ENCODE measurements at places on chromosomes 13 and 19.

GRCh38 chr13:110116072-110116487 is 190.9 kb downstream of the COL4A1 start:
- DNase-seq: no peak

GRCh38 chr19:35449359-35450043 is 1.4 kb downstream of the FFAR2 start:
- no peak for DNase-seq

DNA sequence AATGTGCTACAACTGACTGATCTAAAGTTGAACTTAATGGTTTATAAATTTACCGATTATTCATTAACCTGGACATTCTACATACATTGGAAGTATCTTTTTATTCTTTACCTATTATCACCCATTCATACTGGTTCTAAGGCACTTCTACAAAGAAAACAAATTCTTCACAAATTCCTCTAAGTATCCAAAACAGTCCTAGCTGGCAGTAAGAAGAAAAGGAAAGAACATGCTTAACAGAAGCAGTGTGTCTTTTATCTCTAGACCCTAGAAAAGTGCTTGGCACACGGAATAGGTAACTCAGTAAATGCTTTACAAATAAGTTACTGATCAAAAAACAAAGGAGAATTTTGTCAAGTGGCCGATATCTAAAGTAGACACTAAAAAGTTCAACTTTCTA is 32.8 kb downstream of the TSC22D1 start:
- no peak for DNase-seq

- DNase-seq: no peak
Observed at GRCh38 chr19:13058951-13059660, 43.6 kb downstream of the LYL1 start.

DNA sequence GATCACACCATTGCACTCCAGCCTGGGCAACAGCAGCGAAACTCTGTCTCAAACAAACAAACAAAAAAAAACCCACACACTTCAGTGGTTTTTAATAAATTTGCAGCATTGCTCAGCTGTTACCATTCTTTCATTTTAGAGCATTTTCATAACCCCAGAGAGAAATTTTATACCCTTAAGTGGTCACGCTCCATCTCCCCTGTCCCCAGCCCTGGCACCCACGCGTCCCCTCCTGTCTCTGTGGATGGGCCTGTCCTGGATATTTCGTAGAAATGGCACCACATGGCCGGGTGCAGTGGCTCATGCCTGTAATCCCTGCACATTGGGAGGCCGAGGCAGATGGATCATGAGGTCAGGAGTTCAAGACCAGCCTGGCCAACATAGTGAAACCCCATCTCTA is 7.8 kb downstream of the THOP1 start:
- no peak for DNase-seq

DNA sequence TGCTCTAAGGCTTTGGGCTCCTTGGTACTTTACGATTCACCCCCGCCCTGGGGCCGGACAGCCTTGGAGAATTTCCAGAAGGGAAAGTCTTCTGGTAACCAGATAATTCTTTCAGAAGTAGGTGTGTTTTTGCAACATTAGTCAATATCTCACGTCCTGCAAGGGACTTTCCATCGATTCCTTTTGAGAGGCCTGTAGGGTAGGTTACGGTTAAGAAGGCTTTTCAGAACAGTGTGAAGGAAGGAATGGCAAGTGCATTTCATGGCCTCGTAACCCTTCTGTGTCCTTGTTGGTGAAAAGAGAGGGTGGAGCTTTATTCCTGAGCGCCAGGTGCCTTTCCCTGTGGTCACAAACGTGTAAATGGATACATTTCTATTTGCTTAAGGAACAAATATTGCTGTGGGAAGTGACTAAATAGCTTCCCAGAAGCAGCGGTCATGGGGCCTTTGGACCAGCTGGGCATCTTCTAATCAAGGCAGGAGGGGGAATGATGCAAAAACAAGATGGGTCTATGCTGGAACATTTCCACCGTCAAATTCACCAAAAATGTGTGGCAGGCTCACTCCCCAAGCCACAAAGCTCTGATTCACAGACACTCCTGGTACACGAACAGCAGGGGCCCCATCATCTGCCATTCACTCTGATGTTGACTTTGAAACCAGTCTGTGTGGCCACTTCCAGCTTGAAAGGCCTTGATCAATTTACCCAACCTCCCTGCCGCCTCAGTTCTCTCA is 99.2 kb downstream of the ANKRD10 start:
- no peak for DNase-seq

GRCh38 chr19:34345947-34346351 is 19.0 kb upstream of the GPI start:
- peak; percentile 34 for DNase-seq

GRCh38 chr19:18408053-18408476 is 10.6 kb upstream of the LRRC25 start:
- DNase-seq: no peak

- DNase-seq: no peak
Observed at GRCh38 chr13:102351521-102351920, 50.3 kb downstream of the FGF14 start.

DNA sequence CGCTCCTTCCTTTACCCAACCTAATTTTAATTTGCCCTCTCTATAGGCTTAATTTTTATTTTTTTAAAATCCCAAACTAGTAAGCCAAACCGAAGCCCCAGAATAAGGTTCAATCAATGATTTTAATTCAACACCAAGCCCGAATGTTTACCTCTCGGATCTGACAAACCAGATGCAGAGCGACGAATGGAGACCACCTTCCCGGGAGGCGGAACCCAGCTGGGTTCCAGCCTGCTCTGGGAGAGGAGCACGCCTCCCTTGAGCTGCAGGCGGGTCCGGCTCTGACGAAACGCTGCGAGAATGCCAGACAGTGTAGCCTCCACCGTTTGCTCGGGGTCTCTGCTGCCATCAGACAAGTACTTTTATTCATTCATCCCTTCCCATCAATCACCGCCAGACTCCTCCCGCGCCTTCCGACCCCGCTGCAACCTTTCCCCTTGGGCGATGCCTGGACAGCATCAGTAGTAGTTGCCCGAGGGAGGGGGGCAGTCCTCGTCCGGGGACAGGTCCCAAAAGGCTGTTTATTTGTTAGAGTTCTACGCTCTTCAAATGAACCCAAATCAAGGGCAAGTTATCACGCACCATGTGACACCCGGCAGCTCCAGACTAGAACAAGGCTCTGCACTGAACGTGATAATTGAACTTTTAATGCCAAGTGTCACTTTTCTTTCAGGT is 752 bp upstream of the EDNRB start:
- DNase-seq: no peak

- DNase-seq: no peak
Observed at GRCh38 chr13:93621051-93621450, 394.4 kb downstream of the GPC6 start.

DNA sequence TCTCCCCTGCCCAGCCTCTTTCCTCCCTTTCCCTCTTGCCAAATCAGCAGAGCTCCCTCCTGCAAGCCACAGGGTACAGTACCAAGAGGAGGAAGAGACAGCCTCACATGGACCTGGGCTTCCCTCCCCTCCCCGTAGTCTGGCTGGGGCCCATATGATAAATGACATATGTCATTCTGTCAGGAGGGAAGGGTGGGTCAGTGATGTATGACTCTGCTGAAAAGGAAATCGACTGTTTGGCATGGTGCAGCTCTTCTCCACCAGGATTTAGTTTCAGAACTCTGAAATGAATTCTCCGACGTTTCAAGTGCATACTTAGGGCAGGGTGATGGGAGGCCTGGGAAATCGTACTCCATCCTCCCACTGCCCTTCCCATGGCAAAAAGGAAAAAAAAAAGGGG is 9.8 kb downstream of the TSHZ3 start:
- no peak for DNase-seq

DNA sequence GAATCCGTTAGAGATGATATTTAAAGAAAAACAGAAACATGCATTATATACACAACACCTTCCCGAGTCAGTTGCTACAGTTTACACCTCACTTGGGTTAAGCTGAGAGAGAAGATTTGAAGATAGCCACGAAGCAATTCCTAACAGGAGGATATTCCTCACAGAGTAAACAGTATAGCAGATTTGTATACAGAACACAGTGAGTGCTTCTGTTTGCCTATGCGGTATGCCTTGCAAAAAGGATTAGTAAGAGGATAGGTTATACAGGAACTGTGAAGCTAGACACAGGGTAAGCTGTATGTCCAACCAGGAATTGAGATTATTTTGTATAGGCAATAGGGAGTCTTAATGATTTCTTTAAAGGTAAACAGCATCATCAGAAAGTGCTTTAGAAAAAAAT is 471.8 kb downstream of the LIG4 start:
- no peak for DNase-seq

- no peak for DNase-seq
Observed at GRCh38 chr13:60146471-60146870, 17.3 kb downstream of the DIAPH3 start.

GRCh38 chr13:91576590-91576989 is 178.2 kb downstream of the GPC5 start:
- no peak for DNase-seq

DNA sequence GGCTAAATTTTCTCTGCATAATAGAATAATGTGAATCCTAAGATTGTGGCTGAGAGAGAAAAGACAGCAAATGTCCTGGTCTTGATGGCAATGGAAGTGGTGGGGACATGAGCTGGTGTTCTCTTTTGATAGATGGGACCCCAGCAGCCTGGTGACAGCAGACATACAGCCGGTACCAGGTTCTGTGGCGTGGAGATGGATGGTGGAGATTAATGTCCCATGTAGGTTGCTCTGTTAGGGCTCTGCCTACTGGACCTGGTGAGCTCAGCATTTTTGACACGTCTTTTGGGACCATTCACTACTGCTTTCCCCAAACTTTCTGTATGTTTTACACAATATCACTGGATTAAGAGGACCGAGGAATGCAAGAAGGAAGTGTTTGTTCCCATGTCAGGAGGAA is 8.2 kb upstream of the SIGLEC14 start:
- no peak for DNase-seq

DNA sequence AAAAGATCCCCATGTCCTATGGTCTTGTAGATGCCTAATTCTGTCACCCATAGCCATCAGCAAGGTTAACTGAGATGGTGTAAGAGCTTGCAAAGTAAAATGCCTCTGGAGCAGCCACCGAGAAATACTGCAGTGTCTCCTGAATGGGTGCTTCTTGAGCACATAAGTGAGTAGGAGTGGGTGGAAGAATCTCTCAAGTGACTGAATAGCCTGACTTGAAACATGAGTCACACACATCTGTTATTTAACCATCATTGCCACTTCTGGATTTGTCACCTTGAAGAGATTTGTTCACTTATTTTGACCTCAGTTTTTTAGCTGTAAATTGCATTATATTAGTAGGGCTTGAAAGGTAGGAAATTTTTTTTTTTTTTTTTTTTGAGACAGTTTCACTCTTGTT is 2.3 kb downstream of the ZNF714 start:
- DNase-seq: no peak

GRCh38 chr13:34567597-34567996 is 374.5 kb upstream of the NBEA start:
- no peak for DNase-seq

- DNase-seq: no peak
Observed at GRCh38 chr19:48878196-48879024, 6.2 kb downstream of the PPP1R15A start.

GRCh38 chr13:109938255-109938936 is 152.0 kb upstream of the IRS2 start:
- DNase-seq: no peak

DNA sequence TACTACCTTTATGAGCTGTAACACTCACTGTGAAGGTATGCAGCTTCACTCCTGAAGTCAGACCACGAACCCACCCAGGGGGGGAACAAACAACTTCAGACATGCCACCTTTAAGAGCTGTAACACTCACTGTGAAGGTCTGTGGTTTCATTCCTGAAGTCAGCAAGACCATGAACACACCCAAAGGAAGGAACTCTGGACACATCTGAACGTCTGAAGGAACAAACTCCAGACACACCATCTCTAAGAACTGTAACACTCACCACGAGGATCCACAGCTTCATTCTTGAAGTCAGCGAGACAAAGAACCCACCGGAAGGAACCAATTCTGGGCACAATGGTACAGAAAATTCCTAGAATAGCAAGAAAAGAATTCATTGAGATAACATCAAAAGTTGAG is 1796.5 kb upstream of the MIR17HG start:
- DNase-seq: no peak

- DNase-seq: no peak
Observed at GRCh38 chr19:6590258-6590826, 608 bp downstream of the CD70 start.

- no peak for DNase-seq
Observed at GRCh38 chr13:33612641-33613638, 205.0 kb upstream of the RFC3 start.

DNA sequence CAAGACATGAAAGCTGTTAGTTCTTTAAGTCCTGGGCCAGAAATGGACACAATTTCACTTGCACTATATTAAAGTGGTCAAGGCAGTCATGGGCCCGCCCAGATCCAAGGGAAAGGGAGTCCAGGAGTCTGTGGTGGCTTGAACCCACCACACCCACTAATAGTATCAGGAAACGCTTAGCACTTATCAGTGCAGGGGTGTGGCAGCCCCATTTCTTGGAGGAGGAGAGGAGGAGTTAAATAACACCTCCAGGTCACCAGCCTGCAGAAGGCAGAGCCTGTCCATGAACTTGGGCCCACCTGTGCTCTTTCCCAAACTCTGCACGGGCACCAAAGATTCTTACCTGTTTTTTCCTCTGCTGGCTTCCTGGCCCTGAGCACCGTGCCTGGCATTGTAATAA is 5.4 kb upstream of the NTN5 start:
- DNase-seq: no peak

DNA sequence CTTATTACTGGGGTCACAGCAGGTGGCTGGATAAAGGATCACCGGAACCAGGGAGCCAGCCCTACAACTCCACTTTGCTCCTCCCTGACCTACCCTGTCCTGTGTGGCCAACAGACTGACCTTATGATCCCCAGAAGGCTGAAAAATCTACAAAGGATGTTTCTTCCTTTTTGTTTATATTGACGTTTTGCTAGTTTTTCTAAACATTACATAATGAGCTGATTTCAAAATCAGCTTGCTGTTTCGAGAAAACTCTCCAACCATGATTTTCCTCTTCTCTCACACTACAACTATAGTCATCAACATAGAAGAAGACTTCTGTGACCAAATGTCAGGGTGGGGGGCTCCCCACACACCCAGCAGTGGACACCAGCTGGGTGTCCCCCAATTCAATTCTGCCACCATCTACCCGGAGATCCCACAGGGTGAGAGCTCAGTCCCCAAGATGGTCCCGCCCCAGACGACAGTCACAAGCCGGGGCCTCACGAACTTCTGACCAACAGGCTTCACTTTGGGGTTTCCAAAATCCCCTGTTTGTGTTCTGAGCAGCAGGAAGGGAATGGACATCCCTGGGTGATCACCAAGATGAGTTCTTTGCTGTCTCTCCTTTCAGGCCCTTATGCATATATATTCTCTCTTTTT is 35.0 kb downstream of the ZNF536 start:
- no peak for DNase-seq
